ENCODE measurements at places on chromosomes 13 and 19. TPM values are rescaled to one million over a fixed set of nuclear protein-coding genes. Genes with fewer than 3 reads are reported as not detected.

GRCh38 chr13:37175996-37176395, 70.5 kb upstream of the CSNK1A1L start:
- peak; percentile 55 for DNase-seq

GRCh38 chr13:77412116-77412635, 85.3 kb upstream of the MYCBP2 start:
- DNase-seq: no peak

GRCh38 chr13:48029859-48030258, 7.7 kb upstream of the NUDT15 start:
- no peak for DNase-seq

DNA sequence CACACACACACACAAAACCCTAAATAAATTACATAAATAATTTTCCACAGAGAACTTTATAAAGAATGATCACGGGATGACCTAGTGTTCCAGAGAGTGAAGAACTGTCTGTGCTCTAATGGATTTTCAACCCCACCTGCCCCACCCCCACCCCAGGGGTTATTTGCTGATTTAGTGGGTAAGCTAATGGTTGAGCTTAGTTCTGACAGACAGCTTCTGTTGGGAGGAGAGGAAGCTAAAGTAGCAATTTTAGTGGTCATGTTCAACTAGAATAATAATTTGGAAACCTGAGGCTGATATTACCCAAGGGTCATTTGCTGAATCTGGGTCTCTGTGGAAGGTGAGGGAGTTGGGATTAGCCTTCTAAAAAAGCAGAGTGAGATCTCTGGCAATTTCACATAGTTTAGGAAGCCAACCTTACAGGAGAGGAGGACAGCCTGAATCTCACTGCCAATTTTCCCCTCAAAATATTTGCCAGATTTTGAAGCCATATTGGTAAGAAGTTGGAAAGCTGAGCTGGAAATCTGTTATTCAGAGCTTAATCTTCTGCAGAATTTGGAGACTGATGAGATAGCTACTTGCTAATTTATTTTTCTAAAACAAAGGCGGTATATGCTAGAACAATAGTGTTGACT, 68.7 kb downstream of the POSTN start:
- no peak for DNase-seq

GRCh38 chr13:106329941-106330340, 205.5 kb downstream of the EFNB2 start:
- DNase-seq: no peak

DNA sequence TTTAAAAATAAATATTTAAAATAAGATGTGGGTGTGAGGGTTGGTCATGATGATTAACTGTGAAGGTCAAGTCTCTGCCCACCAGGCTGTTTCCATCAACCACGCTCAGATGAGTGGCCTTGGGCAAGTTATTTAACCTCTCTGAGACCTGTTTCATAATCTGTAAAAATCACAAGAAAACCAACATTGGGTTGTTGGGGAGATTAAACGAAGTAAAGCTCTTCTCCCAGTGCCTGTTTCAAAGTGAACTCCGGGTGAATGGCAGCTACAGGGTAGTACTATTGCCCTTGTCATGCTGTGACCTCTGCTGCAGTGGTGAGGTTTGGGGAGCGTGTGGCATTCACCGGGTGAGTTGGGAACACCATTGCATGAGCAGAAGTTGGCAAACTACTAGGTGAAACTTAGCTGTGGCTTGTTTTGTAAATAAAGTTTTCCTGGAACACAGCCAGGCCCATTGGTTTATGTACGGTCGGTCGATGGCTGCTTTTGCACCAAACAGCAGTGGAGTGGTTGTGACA, 153.2 kb downstream of the USP12 start:
- no peak for DNase-seq

DNA sequence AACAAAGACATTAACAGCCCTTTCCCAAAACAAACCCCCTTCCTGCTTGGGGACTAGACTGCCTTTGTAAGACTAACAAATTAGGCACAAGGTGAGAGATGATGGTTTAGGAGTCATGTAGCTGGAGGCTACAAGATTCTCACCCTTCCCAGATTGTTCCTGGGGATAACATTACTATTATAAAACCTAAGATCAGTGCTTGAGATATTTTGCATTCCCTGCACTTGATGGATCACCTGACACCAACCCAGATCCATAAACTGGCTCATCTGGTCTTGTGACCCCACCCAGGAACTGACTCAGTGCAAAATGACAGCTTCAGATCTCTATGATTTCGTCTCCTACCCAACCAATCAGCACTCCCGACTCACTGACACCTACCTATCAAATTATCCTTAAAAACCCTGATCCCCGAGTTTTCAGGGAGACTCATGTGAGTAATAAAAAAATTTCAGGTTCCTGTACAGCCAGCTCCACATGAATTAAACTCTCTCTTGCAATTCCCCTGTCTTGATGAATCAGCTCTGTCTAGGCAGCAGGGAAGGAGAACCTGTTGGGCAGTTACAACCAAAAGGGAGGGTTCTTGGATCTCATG, 2.4 kb upstream of the ZNF616 start:
- no peak for DNase-seq

The TEKTIP1 gene
- polyA plus RNA-seq: not detected

GRCh38 chr13:39538816-39539790, 63.9 kb downstream of the LHFPL6 start:
- DNase-seq: peak; percentile 38

All from AG04450 (cell line).